ENCODE measurements at places on chromosomes 7 and 10.
A peak's percentile ranks its signal among the peaks of the same experiment; 100 is the strongest.

DNA sequence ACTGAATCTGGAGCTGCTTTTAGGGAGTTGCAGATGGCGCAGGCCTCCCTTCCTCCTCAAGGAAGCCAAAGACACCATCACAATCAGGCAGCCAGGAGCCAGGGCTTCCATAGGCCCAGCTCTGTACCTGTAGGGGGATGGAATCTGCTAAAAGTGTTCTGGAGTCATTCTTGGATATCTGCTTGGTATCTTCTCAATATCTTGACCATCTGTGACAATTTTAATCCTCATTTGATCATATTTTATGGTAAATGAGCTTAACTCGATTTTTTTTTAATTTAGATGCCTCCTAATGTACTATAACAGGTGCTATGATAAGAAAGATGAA is 3.1 kb downstream of the ST7 start:
- no peak for DNase-seq

DNA sequence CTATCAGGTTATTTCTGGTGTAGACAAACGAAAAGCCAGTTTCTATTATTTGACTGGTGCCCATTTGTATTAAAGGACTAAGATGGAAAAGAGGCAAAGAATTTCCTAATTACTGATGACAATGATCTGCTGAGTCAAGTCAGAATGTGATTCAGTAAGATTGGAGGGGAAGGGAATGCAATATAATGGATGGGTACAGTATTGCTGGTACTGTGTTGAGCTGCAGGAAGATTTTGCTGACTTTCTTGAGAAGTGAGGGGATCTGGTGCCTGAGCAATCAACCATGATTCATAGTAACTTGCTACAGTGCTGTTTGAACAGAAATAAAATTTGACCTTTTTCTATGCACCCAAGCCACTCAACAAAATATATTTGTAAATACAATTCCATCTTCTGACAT is 139.1 kb upstream of the RHEB start:
- DNase-seq, result no peak

- DNase-seq, result no peak
These were observed 8.6 kb downstream of the SHH start for GRCh38 chr7:155803418-155804376.

DNA sequence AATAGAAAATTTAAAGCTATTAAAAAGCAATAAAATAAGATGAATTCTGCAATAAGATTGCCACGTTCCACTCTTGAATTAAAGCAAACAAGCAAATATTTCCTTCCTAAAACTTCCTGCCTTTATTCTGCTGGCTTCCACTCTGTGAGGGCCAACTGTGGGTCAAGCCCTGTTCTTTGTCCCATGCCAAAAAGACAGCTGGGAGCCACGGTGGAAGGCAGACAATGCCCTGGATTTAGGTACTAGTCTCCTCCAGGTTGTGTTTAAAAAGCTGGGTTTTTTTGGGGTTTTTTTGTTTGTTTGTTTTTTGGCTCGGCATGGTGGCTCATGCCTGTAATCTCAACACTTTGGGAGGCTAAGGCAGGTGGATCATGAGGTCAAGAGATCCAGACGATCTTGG is 39.1 kb downstream of the LRRTM3 start:
- no peak for DNase-seq

GRCh38 chr7:48587475-48587874 is 336.9 kb upstream of the CDC14C start:
- no peak for DNase-seq

DNA sequence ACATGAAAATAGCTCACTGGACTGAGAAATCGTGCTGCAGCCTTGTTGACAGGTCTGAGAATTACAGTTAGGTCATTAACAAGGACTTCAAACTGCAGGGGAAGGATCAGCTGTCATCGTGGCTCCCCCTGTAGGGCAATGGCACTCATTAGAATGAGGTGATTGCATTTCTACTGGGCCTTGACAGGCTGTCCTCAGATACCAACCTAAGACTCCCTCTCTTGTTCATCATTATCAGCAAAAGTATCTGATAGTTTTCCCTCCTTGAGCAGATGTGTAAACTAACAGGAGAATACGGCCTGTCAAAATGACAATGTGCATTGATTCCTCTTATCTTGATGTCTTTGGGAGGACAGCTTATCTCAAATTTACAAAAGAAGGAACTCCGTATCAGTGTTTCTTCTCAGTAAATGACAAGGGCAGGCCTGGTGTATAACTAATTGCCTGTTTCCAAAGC is 648.5 kb upstream of the LRRN3 start:
- DNase-seq, result no peak

GRCh38 chr7:158590181-158590530 is 2.5 kb upstream of the PTPRN2 start:
- no peak for DNase-seq

DNA sequence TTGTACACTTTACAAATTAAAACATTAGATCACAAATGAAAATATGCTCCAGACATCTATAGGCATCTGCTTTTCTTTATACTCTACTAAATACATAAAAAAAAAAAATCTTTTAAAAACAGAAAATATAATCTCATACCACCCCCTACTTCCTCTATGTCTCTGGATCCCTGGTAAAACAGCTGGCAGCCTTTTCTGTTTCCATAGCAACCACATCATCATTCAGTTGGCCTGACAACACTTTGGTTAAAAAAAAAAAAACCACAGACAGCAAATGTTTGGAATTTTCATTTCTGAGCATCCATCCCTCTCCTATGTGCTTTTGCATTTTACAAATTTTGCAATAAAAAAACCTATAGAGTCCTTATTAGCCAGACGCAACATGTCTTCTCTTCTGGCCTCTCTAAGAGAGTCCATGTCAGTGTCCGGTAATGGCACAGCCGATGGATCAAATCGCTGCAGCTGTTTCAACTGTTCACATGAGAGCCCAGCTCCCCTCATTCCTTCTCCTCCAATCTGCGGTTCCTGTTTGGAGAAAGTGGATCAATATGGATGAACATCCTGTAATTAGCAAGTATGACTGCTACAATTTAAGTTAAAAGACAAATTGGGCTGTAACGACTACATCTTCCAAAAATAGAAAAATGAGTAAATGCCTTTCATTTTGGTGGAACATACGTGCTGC is 105.6 kb downstream of the NSUN6 start:
- DNase-seq, result no peak

DNA sequence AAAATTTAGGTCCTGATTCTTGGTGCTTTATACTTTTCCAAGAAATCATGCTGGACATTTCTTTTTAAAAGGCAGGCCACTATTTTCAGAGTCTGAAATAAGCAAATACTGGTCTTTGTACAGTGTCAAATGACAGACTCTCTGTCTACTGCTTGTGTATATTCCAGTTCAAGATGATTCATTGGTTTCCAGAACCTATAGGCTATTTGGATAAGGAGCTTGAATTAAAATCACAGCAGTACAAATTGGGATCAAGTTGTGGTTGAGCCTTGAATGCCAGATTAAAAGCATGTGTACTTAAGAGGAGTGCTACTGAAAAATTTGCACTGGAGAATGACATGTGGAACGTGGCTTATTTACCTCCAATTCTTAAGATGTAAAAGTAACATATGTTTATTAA is 10.7 kb downstream of the KMT2E start:
- DNase-seq, result no peak

DNA sequence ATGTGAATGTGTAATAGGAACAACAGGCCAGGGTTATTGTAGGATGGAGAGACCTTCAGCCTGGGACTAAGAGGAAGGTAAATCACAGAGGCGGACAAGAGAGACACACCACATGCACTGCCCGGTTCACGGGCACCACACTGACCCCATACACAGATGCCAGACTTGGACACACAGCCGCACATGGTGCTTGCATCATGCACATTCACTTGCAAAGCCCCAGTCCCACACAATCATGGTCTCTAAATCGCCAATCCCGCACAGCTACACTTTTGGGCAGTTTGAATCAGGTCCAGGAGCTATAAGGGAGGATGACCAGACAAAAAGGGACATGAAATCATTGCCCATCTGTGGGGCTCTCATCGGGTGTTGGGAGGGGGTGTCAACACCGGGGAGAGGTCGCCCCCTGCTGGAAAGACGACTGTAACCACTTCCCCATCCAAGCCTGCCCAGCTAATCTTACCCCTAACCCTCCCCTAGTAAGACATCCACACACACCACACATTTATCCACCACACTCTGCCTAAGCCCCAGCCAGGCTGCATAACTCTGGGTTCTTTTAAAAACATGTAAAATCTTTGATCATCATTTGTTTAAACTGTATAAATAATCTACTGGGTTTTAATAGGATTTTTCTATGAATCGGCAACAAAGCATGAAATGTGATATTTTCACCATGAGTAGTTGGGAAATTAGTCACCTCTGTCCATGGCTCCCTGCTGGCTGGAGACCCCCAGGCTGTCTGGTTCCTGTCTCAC is 40.5 kb upstream of the SLF2 start:
- DNase-seq, result peak; percentile 39

GRCh38 chr7:154178895-154179294 is 126.7 kb downstream of the DPP6 start:
- no peak for DNase-seq
